LHCN-M2 (cell line): ENCODE measurements at places on chromosomes 7 and 10. TPM values are rescaled to one million over a fixed set of nuclear protein-coding genes. Genes with fewer than 3 reads are reported as not detected.

GRCh38 chr10:8800426-8800825, 745.9 kb downstream of the GATA3 start:
- no peak for DNase-seq

DNA sequence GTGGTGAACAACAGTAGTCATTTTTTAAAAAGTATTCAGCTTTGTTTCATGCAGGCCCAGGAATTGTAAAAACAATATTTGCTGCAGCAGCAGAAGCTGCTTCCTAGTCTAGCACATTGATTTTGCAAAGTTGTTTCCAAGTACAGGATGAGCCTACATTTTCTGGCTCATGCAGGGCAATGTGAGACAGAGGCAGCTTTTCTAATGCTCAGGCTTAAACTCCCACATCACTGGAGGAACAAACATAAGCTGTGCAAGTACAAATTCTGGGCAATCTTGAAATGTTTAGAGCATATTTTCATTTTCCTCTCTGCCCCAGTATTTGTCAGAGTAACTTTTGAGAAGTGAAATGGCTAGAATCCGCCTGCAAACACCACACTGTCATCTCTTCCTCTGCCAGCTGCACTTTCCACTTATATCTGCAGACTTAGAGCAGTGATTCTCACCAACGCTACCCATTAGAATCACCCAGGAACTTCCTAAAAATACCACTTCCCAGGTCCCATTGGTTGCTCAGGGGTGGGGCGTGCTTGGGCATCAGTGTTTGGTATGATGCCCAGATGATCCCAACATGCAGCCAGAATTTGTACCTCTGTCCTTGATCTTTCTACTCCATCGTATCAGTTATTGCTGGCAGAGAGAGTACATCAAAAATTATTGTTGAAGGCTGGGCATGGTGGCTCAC, 304.1 kb upstream of the LRGUK start:
- no peak for DNase-seq

GRCh38 chr7:49774459-49775064, 1.1 kb downstream of the VWC2 start:
- DNase-seq, result no peak

DNA sequence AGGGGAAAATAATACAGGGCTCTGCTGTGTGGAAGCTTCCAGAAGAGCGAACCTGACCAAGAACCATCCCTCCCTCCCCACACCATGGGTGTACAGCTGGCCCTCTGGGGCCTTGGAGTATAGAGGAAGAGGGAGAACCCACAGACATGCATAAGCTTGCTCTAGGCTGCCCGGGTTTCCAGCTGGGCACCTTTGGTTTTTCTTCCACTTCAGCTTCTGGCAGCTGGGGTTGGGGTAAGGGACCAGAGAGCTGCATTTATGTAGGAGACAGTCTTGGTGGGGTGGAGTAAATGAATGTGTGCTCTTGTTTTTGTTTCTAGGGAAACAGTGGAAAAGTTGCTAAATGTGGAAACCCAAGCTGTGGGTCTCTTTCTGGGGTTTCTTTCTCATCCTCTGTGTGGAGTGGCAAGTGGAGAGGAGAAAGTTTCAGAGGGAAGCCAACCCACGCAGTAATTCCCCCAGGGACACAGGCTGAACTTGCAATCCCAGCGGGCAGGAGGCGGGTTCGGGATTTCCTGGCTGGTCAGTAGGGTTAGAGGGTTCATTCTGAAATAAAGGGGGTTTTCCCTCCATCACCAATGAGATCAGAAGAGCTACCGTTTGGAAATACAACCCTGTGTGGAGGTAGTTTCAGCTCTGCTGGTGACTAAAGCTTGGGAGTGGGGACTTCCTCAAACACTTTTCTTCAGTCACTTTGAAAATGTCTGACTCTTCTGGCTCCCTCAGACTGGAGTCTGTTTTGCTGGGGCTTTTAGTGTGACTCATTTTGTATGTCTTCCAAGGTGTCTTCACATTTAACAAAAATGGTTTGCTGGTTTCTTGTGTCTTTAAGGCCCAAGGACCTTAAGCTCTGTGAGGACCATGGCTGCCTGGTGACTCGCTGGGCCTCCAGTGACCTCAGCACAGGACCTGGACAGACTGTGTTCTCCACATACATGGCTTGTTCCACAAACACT, 22.2 kb upstream of the SRGN start:
- DNase-seq, result peak; percentile 62

GRCh38 chr7:67983486-67983885, 986.9 kb downstream of the TYW1 start:
- no peak for DNase-seq

GRCh38 chr7:99126921-99127553, 16.9 kb downstream of the SMURF1 start:
- DNase-seq, result no peak

Gene INTS1
- total RNA-seq, result 68.9 and 69.6 TPM in 2 replicates

Gene ADAM8
- 0.57 and 0.77 TPM in 2 replicates for total RNA-seq

Gene OIT3
- total RNA-seq, result 0.06 TPM in 1 of 2 replicates, not detected in the other

Gene RSPH10B
- 0.06 and 0.11 TPM in 2 replicates for total RNA-seq

Gene FGL2
- 8.1 and 8.8 TPM in 2 replicates for total RNA-seq

Gene SUGCT
- 23.3 and 29.0 TPM in 2 replicates for total RNA-seq
